BJ (cell line): ENCODE measurements at places on chromosomes 3 and 15.

GRCh38 chr3:32450992-32451659 is 51.5 kb downstream of the CMTM6 start:
- no peak for DNase-seq

GRCh38 chr3:194987571-194988494 is 283.1 kb downstream of the XXYLT1 start:
- no peak for DNase-seq

DNA sequence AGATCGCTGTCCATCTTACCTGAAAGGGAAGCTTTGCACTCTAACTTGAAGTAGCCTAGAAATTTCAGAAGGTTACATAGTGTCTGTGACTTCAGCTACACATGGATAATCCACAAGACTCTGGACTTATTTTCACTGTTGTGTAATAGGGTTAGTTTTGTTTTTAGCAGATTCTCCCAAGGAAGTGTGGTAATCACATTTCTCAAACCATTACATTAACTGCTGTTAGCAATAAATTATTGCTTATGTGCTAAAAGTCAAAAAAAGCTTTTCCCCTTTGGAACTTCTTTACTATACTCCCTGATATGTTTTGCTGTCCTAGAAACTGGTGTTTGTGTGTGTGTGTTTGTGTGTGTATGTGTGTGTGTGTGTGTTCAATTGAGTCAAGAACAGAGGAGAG is 351.8 kb upstream of the TPRG1 start:
- DNase-seq = peak; percentile 31

DNA sequence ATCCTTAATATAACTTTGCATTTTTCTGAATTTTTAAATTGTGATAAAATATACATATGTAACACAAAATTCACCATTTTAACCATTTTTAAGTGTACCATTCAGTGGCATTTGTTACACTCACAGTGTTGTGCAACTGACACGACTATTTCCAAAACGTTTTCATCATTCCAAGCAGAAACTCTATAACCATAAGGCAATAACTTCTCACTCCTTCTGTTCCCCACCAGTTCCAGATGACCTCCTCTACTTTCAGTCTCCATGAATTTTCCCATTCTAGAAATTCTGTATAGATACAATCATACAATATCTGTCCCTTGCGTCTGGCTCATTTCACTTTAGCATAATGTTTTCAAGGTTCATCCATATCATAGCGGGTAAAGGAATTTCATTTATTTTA is 223.5 kb upstream of the TTC14 start:
- no peak for DNase-seq

DNA sequence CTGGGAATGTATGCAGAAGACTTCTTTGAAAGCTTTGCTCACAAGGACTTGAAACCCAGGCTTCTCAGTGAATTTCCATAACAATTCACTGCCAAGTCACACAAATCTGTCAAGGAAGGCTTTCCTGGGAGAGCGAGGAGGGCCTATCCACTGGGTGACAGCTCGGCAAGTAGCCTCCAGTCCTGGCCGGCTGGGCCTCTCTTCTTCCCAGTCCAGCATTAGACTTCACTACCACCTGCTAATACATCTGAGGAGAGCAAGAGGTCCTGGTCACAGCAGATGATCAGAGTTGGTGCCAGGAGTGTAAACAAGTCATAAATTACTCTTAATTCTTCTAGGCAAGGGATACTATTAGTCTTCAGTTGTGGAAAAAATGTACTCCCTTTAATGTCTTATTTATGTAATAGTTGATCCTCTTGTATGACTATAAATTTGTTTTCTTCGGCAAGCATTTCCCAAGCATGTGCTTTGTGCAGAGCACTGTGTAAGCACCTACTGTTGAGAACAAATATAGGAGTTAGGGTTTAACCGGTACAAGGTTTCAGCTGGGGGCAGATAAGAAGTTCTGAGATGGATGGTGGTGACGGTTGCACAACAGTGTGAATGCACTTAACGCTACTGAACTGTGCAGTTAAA is 162.9 kb downstream of the VGLL4 start:
- DNase-seq = no peak

DNA sequence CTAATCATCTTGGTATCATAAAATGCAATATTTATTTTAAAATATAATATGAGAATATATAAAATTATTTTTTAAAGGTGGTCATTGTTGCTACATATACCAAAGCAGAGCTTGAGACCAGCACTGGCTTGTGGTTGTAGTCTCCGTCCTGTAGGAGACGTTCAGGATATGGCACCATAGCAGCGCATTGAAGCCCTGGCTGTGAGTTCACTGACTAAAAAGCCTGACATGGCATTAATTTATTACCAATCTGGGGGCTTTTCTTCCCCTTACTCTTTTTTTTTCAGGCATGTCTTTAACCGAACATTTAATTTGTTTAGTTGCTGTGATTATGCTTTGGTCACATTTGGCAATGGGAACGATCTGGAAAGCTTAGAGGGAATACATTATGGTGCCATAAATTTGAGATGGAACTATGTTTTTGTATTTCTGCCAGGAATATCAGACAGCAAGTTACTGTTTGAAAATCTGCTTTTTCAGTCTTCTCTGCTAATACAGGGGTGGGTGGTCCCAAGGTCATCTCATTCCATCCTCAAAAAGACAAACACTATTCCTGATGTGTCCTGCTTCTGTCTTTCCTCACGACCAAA is 108.5 kb downstream of the ZIC4 start:
- no peak for DNase-seq

DNA sequence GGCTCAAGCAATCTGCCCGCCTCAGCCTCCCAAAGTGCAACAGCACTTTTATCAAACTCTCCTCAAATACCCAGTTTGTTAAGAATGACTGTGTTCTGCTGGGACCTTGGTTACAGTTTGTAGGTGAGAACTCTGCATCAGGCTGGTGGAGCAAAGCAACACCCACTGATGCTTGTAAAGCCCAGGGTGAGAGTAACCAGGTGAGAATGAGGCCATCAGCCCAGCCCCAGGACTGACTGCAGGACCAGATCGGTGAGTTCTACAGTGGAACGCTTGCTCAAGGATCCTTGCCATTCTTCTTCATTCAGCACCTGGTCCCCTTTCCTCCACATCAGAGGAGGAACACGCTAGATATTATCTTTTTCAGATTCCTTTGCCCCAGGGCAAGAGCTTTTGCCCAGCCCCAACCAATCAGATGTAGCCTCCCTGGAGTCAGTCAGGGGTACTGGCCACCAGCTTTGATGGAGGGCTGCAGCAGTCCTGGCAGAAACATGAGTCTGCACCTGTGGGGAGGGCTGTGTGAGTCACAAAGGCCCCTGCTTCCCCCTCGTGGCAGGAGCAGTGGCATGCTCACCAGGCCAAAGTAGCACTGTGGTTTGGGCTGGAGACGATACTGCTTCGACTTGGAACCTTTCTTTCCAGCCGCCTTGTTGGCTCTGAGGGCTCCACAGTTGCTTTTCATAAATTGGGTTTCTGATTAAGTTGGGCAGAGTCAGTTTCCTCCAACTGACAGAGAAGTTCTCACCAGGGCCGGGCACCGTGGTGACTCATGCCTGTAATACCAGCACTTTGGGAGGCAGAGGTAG is 3.5 kb upstream of the SHISA5 start:
- no peak for DNase-seq

GRCh38 chr3:181326637-181327223 is 337.2 kb upstream of the DNAJC19 start:
- DNase-seq = no peak

GRCh38 chr3:143135150-143135549 is 15.6 kb downstream of the CHST2 start:
- peak; percentile 93 for DNase-seq

DNA sequence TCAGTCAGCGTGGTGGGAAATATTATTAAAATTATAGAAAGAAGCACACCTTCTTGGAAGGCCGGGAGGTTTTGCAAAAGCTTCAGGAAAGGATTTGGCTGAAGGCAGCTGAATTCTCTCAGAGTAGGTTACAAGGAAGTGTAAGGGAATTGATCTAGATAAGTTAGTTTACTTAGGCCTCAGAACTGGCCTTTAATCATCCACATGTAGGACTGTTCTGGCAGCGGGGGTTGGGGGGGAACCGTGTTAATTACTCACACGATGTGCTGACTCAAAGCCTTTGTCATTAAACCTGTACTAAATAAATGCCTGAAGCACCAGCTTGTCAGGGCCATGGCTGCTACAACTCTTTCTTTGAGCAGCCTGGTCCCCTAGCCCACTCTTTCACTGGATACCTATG is 12.8 kb downstream of the ASB14 start:
- DNase-seq = no peak

DNA sequence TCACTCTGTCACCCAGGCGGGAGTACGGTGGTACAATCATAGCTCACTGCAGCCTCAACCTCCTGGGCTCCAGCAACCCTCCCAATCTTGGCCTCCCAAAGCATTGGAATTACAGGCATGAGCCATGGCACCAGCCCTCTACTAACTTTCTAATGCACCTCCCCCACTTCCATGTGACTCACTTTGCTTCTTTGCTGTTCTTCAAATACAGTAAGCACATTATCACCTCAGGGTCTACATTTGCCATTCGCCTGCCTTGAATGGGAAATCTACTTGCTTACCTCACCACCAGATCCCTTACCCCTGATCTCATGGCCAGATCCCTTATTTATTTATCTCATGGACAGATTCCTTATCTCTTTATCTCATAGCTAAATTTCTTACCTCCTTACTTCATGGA is 235.3 kb downstream of the KCNMB2 start:
- no peak for DNase-seq

- no peak for DNase-seq
Measured at GRCh38 chr3:8573342-8573926, 71.2 kb downstream of the SSUH2 start.

- DNase-seq = no peak
Measured at GRCh38 chr15:46117071-46117470, 482.2 kb downstream of the SQOR start.

GRCh38 chr15:90043530-90044010 is 42.4 kb downstream of the ZNF710 start:
- DNase-seq = no peak

- DNase-seq = no peak
Measured at GRCh38 chr3:182469086-182469485, 324.2 kb upstream of the ATP11B start.

- DNase-seq = peak; percentile 28
Measured at GRCh38 chr3:73213896-73214295, 152.4 kb downstream of the EBLN2 start.

- DNase-seq = no peak
Measured at GRCh38 chr15:81381720-81382119, 7.7 kb upstream of the TMC3 start.

DNA sequence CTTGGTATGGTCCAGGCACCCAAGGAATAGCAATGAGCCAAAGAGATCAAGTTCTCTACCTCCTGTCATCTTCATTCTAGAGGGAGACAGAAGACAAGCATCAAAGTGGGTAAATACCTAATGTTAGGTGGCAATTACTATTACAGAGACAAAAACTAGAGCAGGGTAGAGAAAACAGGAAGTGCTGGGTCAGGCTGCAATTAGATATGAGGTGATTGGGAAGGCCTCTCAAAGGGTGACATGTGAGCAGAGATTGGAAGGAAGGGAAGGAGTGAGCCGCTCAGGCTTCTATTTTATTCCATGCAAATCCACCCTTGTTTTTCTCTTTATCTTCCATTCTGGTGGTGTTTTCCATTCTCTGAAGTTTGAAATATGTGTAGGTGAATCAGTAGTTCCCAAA is 37.4 kb downstream of the EBLN2 start:
- no peak for DNase-seq

DNA sequence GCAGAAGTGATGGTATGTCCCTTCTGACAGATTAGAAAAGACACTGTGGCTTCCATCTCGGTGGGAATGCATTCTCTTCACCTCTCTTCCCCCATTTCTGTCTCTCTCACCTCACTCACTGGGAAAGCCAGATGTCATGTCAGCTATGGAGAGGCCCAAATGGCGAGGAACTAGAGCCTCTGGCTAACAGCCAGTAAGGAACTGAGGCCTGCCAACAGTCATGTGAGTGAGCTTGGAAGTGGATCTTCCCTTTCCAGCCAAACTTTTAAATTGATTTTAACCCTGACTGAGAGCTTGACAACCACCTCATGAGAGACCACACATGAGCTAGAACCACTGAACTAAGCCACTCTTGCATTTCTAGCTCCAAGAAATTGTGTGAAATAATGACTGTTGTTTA is 35.2 kb upstream of the CDAN1 start:
- no peak for DNase-seq

- DNase-seq = no peak
Measured at GRCh38 chr3:22536541-22536940, 666.6 kb upstream of the UBE2E2 start.

DNA sequence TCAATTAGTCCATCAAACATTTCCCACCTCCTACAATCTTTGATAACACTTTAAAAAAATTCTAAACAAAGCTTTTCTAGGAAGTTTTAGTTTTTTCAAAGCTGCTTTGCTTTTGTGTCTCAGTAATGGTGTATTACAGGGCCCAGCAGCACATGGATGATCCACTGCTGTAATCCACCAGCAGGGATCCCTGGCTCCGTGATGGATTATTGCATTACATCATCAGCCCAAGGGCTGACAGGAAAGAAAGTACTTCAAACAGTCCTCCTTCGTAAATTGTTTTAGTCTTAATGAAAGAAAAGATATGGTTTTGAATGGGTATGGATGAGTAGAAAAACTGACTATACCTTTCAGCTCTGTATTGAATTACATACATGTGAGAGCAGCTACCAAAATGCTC is 688.9 kb upstream of the NAALADL2 start:
- no peak for DNase-seq

DNA sequence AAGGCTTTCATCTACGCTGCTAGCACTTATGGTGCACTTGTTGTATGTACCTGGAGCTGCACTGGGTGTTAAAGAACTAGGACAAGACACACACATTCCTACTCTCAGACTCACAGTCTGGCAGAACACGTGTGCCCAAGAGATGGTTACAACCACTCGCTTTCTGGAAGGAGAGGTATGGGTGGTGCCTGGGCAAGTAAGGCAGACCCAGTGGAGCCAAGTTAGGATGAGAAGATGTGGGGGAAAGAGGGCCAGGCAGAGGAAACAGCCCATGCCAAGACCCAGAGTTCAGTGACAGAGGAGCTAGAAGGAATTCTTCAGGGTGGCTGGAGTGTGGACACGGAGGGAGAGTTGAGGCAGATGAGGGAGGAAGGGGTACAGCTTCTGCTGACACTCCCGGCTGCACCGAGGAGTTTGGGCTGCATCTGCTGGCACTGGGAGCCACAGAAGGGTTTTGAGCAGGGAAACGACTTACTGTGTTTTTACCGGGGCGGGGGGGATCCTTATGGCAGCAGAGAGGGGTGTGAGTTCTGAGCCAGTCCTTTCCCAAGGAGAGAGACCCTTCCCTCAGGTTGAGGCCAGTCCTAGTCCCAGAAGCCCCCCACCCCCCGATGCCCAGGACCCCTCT is 59.0 kb downstream of the GRIP2 start:
- DNase-seq = no peak

DNA sequence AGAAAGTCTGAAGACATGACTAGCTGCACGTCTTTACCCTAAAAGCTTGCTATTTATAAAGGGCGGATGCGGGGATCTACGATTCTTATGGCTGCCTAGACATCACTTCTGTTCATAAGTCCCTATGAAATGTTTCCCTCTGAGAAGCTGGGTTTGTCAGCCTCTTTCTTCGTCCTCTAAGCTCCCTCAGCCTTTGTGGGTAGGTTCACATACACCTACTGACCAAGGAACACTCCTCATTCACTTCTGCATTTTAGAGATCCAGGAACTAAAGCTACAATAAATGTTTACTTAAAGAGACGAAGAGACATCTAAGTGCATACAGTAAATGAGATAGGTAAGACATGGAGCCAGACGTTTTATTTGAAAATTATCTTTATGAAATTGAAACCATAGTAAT is 16.7 kb upstream of the RAMAC start:
- DNase-seq = no peak
